ENCODE measurements at places on chromosomes 1 and 21.

DNA sequence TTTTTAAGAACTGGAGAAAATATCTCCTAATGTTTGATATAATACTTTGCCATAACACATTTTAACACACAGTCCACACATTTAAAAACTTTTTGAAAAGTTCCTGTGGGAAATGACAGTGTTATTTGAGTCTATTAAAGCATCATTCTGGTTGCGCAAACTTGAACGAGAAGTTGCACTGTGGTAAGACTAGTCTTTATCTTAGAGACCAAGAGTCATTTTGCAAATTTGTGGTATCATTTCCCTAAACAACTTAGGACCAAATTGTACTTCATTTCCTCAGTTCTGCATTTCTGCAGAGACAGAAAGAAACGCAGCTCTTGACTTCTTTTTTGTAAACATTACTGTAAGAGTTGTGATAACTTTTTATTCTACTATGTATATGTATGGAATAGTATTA, at the start of gene RGS18:
Gene RGS18 (plus strand): TSS at position 282 of the 400 bp plus-strand sequence. CDS start 176 bp downstream, outside the sequence.
- peak; percentile 24 for DNase-seq

GRCh38 chr1:6208723-6209660, 3.1 kb downstream of the RNF207 start:
- DNase-seq = peak; percentile 58

GRCh38 chr1:177311111-177311510, 140.4 kb downstream of the BRINP2 start:
- DNase-seq = no peak

DNA sequence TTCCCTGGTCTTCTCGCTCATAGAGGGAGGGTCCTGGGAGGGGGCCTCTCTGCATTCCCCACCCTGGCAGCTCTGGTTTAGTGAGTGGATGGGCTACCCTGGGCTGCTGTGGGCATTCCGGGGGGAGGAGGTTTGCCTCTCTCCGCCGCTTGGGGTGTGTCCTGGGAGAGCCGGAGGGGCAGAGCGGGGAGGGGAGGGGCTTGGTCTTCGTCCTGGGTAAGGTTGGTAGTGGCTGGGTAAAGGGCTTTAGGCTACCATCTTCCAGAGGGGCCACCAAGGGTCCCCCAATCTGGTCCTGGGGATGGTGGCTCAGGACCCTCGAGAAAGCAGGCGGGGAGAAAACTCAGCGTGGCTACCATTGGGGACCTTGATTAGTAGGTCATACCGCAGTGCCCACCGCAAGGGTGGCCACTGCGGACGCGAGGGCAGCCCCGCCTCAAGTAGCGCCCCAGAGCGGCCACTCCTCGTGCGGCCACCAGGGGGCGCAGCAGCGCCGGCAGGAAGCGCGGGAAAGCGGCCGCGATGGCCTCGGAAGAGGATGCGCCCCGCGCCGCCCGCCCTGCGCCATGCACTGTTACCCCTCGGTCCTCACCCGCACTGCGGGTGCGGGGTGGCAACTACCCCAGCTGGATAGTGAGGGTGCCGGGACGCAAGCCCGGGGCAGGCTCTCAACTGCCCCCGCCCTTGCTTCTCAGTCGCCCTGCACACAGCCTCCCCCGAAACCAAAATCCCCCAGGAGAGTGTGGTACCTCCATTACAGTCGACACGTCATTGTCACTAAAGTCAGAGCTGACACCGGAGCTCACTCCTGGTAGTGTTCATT, 44.1 kb upstream of the SLC25A33 start:
- peak; percentile 28 for DNase-seq

- DNase-seq = no peak
These were observed 428 bp upstream of the ZNF678 start for GRCh38 chr1:227562933-227563323.

DNA sequence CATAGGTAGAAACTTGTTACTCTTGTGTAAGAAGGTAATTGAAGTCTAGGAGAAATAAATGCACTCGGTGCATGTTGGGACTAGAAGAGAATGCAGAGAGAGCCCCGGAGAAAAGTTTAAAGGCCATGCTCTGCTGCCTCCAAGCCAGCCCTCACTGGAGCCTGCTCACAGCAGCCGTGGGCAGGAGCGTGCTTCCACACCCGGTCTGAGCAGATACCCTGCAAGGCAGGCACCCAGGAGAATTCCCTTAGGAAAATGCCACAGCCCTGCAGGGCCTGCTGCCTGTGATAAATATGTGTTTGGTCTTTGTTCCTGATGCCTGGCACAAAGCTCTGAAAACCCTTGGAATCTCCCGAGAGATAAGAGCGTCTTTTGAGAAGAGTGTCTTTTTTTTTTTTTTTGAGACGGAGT, 22.8 kb downstream of the C2CD2 start:
- no peak for DNase-seq

DNA sequence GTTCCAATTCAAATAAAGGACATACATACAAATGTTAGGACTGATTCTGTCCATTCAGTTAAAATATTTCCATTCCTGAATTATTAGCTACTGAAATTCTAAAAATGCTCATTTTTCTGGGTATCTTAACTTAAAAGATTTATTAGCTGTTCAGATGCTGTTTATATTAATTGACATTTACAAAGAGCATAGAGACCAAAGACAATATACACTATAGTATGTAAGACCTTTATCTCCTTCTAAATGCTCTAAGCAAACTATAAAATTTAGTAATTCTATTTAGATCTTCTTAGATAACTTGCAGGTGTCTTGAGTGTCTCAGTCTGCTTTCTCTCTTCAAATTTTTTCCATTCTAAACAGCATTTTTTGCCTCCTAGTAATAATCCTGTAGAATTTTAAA, 39.3 kb downstream of the VAMP4 start:
- no peak for DNase-seq

DNA sequence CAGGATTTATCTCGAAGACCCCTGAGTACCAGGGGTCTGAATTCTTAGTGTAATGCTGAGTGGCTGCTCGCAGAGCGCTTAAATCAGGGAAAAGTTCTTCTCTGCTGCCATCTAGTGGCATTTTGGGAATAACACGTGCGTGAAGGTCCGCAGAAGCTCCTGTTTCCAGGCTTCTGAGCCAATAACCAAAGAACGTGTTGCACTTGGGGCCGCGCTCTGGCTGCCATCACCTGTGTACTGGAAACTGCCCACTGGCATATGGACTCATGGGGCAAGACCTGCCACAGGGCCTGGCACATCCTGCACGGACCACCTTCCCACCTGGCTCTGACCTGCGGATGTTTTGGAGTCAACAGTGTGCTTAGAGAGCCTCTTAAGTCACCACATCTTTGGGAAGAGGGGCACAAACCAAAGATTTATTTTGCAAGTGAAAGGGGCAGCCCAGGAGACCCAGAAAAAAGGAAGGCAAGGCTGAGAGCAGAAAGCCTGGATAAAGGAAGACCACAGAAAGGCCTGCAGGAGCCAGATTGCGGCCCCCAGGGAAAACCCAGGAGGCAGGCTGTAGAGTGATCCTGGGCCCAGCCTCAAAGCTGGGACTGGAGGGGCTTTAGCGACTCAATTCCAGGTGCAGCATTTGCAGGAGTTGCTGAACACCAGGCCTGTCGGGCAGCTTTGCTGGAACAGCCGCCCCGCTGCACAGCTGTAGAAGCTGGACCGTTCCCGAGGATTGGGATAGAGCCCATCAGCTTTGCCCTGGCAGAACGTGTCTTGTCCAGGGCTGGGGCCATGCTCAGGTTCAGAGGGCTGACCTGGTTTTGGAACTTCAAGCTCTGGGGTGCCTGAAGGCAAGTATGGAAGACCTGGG, 13.0 kb downstream of the CHIT1 start:
- peak; percentile 58 for DNase-seq

DNA sequence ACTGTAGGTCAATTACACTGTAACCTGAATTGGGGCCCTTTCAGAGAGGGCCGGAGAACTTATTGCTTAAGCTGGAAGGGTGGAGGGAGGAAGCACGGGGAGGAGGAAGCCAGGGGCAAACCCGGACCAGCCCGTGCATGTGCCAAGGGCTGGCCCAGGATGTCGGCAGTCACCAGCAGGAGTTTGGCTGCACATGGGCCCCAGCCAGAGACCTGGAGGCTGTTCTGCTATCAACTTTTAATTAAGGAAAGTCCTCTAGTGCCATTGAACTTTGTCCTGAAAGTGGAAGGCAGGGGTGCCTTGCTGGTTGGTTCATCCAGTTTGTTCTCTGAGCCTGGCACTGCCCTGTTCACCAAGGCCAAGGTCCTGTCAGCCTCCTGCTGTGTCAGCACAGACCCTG, 200.8 kb upstream of the VAMP3 start:
- no peak for DNase-seq

DNA sequence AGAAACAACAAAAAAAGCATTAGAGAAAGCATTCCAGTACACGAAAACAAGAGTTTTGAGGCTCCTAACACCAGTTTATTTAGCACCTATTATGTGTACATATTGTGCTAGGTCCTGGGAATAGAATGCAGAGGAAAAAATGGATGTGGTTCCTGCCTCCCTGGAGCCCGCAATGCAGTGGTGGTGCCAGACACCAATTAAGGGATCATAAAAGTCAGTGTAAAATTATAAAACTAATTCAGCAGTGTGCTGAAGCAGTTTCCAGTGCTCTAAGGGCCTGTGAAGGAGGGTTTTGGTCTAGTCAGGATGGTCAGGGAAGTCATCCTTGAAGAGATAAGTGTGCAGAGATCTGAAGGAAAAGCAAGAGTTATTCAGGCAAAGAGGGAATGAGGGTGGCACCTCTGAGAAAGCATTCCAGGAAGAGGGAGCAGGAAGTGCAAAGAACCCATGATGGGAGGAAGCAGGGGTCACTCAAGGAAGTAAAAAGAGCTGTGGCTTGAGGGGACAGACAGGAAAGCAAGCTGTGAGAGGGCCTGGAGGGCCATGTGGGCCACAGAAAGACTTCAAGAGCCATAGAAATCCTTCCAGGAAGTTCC, 65.2 kb upstream of the IFNLR1 start:
- no peak for DNase-seq

DNA sequence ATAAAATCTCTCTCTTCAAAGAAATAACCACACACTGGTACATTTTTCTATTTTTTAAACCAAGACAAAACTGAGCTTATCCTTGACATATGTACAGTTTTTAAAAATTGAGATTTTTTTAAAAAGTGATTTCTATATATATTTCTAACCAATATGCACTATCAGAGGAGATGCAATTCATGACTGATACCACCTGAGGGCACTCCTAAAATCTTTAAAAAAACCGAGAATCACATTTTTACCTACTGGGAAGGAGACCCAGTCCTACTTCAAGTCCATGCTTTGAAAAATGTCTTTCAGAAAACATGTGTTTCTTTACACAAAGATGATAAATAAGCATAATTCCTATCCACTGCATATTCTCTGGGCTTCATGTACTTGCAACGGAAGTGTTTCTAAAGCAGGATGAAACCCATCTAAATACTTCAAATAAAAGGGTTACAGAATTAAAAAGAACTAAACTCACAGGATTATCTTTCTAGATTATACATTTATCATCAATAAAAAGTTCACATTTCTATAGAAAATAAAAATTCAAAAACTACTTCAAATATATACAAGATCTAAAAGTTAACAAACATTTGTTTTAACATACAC, 98.6 kb downstream of the ENAH start:
- DNase-seq = peak; percentile 30

DNA sequence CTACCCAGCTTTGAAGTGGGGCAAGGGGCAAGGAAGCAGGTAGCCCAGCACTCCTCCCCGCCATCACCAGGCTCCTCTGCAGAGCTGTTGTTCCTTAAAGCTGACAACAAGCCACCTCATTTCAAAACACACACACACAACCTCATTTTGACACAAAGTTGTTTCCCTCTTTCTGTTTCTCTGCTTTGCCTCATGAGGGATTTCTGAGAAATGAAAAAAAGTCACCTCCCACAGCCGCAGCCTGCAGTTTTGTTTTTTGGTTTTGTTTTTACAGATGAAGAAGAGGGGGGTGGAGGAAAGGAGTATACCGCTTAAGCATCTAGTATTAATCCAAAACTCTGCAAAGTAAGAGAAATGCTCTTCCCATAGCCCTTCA, 12.1 kb downstream of the MCL1 start:
- no peak for DNase-seq

GRCh38 chr1:61708953-61709907, 15.7 kb downstream of the TM2D1 start:
- DNase-seq = no peak

DNA sequence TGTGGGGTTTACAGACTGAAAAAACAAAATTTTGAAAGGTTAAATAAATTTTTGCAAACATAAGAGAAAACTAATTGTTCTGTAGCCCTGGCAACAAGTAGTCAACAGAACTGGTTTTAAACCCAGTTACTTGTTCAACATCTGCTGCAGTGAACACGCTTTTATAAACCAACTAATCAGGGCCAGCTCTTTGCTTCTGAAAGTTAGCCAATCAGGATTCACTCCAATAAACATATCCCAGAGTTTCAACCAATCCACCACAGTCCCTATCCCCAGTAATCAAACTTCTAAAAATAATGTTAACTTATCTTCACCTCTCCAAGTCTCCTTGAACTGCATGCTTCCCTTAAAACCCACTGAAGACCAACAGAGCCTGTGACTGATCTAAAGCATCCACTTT, 306.6 kb downstream of the CTH start:
- DNase-seq = no peak

GRCh38 chr1:209265301-209265700, 318.2 kb upstream of the CAMK1G start:
- no peak for DNase-seq

GRCh38 chr1:42966688-42967612, 8.3 kb upstream of the SLC2A1 start:
- peak; percentile 94 for DNase-seq

All from fibroblast of skin of abdomen (primary cell).